ENCODE measurements at places on chromosomes 5 and 9. TPM values are rescaled to one million over a fixed set of nuclear protein-coding genes. Genes with fewer than 3 reads are reported as not detected.

The FBXO38 gene
- 51.1 TPM for total RNA-seq

The TAF11L13 gene
- total RNA-seq = not detected

- DNase-seq = peak; percentile 46
- no peak overlapping the region for H3K27ac ChIP-seq
- no peaks in the 10 kb centered on the region for H3K27me3 ChIP-seq
- no peaks in the 10 kb centered on the region for H3K4me1 ChIP-seq
- no peaks in the 10 kb centered on the region for H3K36me3 ChIP-seq
- H3K4me3 ChIP-seq = no peak overlapping the region
Measured at GRCh38 chr5:463952-464351, 21.0 kb downstream of the EXOC3 start.

GRCh38 chr5:51731421-51732029 lies 348.3 kb downstream of the ISL1 start:
- H3K36me3 ChIP-seq = no peaks in the 10 kb centered on the region
- no peaks in the 10 kb centered on the region for H3K4me1 ChIP-seq
- no peak overlapping the region for H3K27ac ChIP-seq
- no peak for DNase-seq
- H3K4me3 ChIP-seq = no peak overlapping the region

DNA sequence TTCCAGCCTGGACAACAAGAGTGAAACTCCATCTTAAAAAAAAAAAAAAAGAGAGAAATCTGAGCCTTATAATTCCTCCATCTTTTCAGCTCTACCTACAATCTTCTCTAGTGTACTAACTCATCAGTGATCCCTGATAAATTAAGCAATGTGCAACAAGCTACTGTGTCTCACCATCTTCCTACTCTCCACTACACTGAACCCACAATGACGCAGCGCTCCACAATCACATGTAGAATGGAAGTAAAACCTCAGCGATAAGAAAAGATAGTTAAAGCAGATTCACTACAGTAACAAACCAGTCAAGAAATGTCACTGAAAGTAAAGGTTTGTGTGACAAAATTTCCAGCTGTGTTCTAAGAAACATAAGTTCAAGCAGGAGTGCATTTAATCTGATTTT lies 13.5 kb downstream of the ABCA1 start:
- H3K4me3 ChIP-seq = no peak overlapping the region
- H3K27me3 ChIP-seq = no peaks in the 10 kb centered on the region
- H3K4me1 ChIP-seq = peaks cover 8% of the 10 kb centered on the region
- no peak overlapping the region for H3K27ac ChIP-seq
- no peaks in the 10 kb centered on the region for H3K36me3 ChIP-seq

GRCh38 chr5:156920042-156920860 lies 42.8 kb downstream of the TIMD4 start:
- no peaks in the 10 kb centered on the region for H3K36me3 ChIP-seq
- no peak overlapping the region for H3K27ac ChIP-seq
- peaks cover 1% of the 10 kb centered on the region for H3K27me3 ChIP-seq
- no peak for DNase-seq
- no peak overlapping the region for H3K4me3 ChIP-seq

GRCh38 chr9:124366476-124367220 lies 48.6 kb downstream of the PSMB7 start:
- no peaks in the 10 kb centered on the region for H3K36me3 ChIP-seq
- no peak overlapping the region for H3K4me3 ChIP-seq
- no peak for DNase-seq

The ZNF622 gene
- 22.7 TPM for total RNA-seq

DNA sequence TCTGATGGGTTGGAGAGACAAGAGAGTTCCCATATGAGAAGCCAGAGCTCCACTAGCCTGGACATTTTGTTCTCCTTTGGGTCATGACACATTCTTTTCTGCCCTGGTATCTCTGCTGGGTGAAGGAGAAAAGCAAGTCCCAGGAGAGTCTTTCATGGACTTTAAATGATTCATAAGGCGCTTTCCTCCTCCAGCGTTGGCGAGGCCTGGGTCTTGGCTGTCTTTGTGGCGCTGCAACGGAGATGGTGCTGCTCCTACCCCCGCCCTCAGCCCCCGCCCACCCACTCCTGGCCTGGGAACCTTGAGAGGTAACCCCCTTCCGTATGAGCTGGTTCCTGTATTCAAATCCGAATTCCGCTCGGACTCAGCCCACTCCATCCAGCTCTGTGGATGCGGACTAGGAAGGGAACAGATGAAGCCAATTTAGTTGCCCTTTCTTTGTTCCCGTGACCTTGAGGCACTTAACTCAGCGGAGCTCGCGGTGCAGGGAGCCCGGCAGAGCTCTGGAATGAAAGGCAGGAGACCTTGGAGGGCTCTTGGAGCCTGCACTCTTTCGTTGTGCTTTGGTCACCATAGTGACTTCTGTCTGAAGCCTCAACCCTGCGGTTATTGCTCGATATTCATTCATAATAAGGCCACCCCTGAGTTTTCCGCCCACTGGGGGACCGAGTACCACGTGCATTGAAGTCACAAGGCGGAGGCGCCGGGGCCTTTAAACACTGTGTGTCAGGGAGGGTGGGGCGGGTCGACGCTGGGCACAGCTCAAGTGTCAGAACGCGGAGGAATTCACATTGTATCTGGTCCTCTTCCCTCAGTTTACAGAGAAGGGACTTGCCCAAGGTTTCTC lies 14.0 kb upstream of the PWWP2A start:
- H3K4me3 ChIP-seq = no peak overlapping the region
- no peaks in the 10 kb centered on the region for H3K27me3 ChIP-seq
- peak overlapping the region; percentile 5 for H3K27ac ChIP-seq
- DNase-seq = peak; percentile 61
- no peaks in the 10 kb centered on the region for H3K4me1 ChIP-seq
- H3K36me3 ChIP-seq = no peaks in the 10 kb centered on the region

GRCh38 chr5:116626945-116627679 lies 52.5 kb upstream of the SEMA6A start:
- H3K27ac ChIP-seq = no peak overlapping the region
- H3K4me3 ChIP-seq = no peak overlapping the region
- H3K4me1 ChIP-seq = no peaks in the 10 kb centered on the region
- no peak for DNase-seq
- no peaks in the 10 kb centered on the region for H3K36me3 ChIP-seq
- H3K27me3 ChIP-seq = no peaks in the 10 kb centered on the region

The XRCC4 gene
- total RNA-seq = 10.7 TPM

DNA sequence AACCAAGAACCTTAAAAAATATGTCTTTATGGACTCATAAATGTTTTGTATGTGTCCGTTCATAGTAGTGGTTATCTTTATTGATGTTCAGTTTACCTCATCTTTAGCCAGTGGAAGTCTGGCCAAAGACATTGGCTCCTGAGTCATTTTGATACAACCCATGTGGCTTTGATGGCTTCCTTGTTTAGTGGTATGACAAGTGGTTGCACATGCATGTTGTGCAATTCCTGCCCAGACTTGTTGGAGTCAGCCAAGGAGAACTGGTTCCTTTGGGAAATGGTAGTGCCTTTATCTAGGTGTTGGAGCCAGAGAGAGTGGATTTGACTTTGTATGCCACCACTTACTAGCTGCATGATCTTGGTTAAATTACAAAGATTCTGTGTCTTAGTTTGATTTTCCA lies 94.3 kb downstream of the RPS23 start:
- H3K27ac ChIP-seq = no peak overlapping the region
- no peaks in the 10 kb centered on the region for H3K27me3 ChIP-seq
- no peaks in the 10 kb centered on the region for H3K4me1 ChIP-seq
- H3K4me3 ChIP-seq = no peak overlapping the region
- no peak for DNase-seq
- H3K36me3 ChIP-seq = no peaks in the 10 kb centered on the region

- no peak overlapping the region for H3K27ac ChIP-seq
- H3K36me3 ChIP-seq = peaks cover 1% of the 10 kb centered on the region
- H3K4me3 ChIP-seq = no peak overlapping the region
- DNase-seq = no peak
- H3K4me1 ChIP-seq = no peaks in the 10 kb centered on the region
Measured at GRCh38 chr9:97243606-97244005, 63.9 kb upstream of the CCDC180 start.

DNA sequence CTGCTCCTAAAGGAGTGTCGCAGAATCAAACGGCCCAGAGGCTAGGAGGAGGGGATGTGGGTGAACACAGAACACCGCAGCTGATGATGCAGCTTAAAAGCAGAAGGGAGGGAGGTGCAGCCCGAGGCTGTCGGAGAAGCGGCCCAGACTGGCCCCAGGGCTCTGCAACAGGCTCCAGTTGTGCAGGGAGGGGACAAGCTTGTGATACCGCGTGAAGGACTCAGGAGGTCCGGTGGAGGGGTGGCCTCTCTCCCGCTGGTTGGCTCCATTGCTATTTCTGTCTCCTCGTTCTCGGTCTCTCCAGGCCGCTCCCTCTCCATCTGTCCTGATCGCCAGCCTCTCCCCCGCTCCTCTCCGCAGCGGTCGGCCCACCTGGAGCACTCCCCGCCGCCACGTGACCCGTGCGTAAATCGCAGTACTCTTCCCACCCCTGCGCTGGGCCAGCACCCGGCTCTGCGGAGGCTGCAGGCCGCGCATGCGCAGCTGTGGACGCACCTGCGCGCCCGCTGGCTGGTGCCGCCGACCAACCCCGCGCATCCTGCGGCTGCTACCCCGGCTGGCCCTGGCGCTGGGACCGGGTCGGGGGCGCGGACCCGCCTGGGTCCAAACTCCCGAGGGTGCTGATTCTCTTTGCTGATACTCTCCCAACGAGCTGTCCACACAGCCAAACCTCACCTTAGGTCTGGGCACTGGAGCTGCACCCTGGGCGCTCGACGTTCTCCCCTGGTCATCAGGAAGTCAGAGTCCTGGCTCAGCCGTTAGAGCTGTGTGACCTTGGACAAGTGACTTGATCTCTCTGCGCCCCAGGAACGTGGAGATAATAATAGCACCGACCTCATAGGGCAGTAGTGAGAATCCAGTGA lies 3.7 kb upstream of the STXBP1 start:
- H3K27me3 ChIP-seq = no peaks in the 10 kb centered on the region
- DNase-seq = peak; percentile 68
- H3K4me3 ChIP-seq = no peak overlapping the region
- H3K27ac ChIP-seq = no peak overlapping the region

GRCh38 chr5:43616535-43616934 lies 13.6 kb downstream of the NNT start:
- DNase-seq = no peak
- H3K36me3 ChIP-seq = peaks cover 4% of the 10 kb centered on the region
- no peak overlapping the region for H3K27ac ChIP-seq
- no peaks in the 10 kb centered on the region for H3K27me3 ChIP-seq

The GPX3 gene
- total RNA-seq = 1,257 TPM
